ENCODE measurements at places on chromosomes 3 and 15.

DNA sequence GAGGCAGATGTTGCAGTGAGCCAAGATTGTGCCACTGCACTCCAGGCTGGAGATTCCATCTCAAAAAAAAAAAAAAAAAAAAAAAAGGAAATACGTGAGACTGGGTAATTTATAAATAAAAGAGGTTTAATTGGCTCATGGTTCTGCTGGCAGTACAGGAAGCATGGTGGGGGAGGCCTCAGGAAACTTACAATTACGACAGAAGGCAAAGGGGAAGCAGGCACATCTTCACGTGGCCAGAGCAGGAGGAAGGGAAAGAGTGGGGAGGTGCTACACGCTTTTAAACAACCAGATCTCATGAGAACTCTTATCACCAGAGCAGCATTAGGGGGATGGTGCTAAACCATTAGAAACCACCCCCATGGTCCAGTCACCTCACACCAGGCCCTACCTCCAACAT, 138.2 kb upstream of the IL12A start:
- DNase-seq, result no peak

- DNase-seq, result no peak
Measured at GRCh38 chr3:85474241-85474640, 515.5 kb downstream of the CADM2 start.

DNA sequence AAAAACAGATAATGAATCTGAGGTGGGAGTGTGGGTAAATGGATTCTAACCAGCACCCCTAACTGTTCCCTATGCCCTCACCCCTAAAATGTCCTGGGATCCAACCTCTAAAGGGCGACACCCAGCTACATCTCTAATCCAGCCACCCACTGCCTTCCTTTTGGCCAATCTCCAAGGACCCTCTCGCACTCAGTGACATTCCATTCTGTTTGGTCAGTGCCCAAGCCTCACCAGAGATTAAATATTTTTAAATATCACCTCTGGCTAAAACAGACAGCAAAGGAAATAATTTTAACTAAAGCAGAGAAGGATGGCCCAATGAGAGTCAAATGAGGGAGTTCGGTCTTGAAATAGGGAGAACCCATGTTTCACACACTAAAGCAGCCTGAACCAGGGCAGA, 19.9 kb upstream of the SCN10A start:
- DNase-seq, result no peak

GRCh38 chr3:194130188-194130587, 5.8 kb upstream of the HES1 start:
- no peak for DNase-seq

GRCh38 chr3:55526332-55527030, 39.4 kb upstream of the WNT5A start:
- DNase-seq, result no peak

DNA sequence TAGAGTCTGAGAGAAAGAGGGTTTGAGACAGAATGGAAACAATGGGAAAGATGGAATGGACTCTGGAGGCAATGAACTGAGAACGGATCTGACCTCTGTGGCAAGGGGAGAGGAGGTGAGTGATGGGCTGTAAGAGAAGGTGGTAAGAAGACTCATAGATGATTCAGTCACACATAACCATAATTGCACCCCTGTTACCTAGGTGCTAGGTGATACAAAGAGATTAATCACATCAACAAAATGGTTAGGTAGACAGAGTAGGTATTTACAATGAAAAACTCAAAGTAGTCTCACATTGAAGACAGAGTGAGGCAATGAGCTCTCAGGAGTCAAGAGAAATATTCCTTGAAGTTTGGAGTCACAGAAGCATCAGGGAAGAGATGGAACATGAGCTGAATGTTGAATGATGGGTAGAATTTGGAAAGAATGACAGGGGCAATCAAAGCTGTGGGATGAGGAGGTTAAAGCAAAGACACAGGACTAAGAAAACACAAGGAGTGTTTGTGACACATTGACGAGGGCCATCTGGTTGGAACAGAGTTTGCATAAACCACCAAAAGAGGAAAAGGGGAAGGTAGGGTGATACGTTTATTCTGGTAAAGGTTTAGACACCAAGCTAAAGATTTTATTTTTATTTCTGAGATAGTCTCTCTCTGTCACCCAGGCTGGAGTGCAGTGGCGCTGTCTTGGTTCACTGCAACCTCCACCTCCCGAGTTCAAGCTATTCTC, 32.7 kb downstream of the MME start:
- DNase-seq, result no peak

- DNase-seq, result no peak
Measured at GRCh38 chr3:111610189-111610588, 15.0 kb upstream of the ZBED2 start.

DNA sequence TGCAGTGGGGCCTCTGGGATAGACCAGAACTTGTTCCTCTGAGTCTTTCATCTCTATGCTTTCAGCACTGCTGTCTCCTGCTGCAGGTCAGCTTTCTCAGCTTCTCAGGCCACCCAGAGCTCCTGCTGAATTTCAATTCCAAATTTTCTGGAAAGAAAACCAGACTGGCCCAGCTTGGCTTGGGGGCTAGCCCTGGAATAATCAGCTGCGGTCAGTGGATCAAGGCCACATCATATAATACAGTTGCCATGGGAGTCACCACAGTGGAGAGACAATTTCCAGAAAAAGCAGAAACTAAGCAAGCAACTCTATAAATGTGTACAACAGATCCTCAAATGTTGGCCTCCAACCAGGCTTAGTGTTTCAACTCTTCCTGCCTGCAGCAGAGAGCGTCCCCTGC, 91.1 kb upstream of the SLC24A5 start:
- DNase-seq, result no peak

- DNase-seq, result no peak
Measured at GRCh38 chr15:58438111-58438510, 6.3 kb downstream of the LIPC start.

DNA sequence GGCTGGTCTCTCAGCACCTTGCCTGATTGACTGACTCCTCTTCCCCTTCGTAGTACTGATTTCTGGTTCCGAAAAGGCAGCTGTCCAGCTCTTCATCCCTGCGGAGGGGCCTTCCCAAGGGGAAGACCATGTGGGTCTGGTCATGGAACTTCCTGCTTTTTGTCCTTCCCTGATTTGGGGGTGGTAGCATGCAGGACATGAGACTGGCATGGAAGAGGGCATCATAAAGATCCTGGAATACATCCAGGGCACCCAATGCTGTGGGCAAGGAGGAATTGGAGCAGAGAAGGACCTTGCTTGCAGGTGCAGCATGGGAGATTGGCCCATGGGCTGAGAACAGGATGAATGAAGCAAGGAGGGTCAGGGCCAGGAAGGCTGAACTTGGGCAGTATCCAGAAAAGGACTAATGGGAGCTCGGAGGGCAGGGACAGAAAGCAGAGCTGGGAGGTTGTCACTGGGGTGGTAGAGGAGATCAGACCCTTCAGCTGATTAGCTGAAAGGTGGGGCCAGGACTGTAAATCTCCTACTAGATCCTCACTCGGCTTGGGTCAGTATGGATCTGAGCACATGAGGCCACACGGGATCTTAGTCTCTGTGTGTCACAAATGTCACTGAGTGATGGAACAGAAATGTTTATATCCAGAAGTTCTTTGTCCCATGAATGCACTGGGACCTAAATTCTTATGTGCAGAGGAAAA, 59.5 kb downstream of the AMOTL2 start:
- DNase-seq, result no peak

DNA sequence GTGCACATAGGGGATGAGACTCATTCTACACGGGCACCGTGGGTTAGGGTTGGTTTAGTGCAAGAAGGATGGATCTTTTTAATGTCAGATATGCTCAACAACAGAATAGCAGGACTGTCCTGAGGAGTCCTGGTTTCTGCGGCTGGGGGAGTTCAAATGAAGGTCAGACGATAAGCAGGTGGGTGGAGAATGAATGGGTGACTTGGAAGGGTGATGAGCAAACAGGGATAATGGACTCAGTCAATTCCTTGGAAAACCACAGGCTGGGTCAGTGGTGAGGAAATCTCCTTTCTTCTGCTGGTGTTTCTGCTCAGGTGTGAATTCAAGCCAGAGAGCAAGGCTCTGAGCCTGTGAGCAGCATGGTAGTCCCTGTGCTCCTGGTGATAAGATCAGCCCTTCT, 59.9 kb downstream of the MESD start:
- no peak for DNase-seq

- no peak for DNase-seq
Measured at GRCh38 chr3:5296362-5296761, 108.9 kb downstream of the EDEM1 start.

GRCh38 chr3:143081365-143081764, 38.2 kb upstream of the CHST2 start:
- no peak for DNase-seq

Measured in GM04503 (cell line).